ENCODE measurements at places on chromosomes 4 and X. TPM values are rescaled to one million over a fixed set of nuclear protein-coding genes. Genes with fewer than 3 reads are reported as not detected.

Gene SSX3
- not detected for total RNA-seq

- no peaks in the 10 kb centered on the region for H3K36me3 ChIP-seq
- H3K27me3 ChIP-seq: no peaks in the 10 kb centered on the region
- H3K27ac ChIP-seq: no peak overlapping the region
- no peak overlapping the region for H3K4me3 ChIP-seq
- no peak for DNase-seq
- H3K4me1 ChIP-seq: no peaks in the 10 kb centered on the region
These were observed 20.2 kb upstream of the RASGEF1B start for GRCh38 chr4:81491943-81492342.

GRCh38 chr4:57104706-57105560, 5.3 kb downstream of the IGFBP7 start:
- H3K27me3 ChIP-seq: peaks cover 34% of the 10 kb centered on the region
- H3K27ac ChIP-seq: no peak overlapping the region
- peaks cover 12% of the 10 kb centered on the region for H3K4me1 ChIP-seq
- no peaks in the 10 kb centered on the region for H3K36me3 ChIP-seq

- H3K36me3 ChIP-seq: peaks cover 3% of the 10 kb centered on the region
- DNase-seq: no peak
These were observed 97.3 kb upstream of the DDX3X start for GRCh38 chrX:41236629-41237028.

DNA sequence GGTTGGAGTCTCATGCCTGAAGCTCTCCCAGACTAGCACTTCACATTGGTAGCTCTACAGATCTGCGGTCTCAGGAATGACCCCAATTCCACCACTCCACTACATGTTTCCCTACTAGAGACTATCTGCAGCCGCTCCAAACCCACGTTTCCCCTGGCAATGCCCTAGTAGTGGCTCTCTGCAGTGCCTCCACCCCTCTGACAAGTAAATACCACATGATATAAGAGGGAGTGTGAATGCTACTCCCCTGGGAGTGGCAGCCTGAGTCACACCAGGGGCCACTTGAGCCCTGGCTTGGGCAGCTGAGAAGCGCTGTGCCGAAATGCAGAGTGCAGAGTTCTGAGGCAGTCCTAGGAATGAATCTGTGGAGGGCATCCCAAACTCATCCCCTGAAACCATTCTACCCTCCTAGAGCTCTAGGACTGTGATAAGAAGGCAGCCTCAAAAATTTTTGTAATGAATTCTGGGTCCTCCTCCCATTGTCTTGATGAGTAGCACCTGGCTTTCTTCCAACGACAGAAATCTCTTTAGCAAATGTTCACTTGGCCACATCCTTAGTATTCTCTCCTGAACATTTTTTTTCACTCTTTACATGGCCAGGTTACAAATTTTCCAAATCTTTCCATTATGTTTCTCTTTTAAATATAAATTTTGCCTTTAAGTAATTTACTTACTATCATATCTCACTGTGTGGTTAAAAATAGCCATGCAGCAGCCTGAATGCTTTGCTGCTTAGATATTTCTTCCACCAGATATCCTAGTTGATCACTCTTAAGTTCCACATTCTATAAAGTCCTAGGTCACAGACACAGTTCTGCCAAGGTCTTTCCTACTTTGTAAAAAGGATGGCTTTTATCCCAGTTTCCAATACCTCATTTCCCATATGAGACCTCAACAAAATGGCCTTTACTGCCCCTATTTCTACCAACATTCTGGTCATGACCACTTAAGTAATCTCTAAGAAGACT, 160.2 kb upstream of the CPEB2 start:
- DNase-seq: no peak
- H3K27me3 ChIP-seq: no peaks in the 10 kb centered on the region
- no peak overlapping the region for H3K27ac ChIP-seq
- H3K4me1 ChIP-seq: no peaks in the 10 kb centered on the region

GRCh38 chrX:40105835-40106675, 8.3 kb upstream of the BCOR start:
- peaks cover 58% of the 10 kb centered on the region for H3K27me3 ChIP-seq
- no peaks in the 10 kb centered on the region for H3K36me3 ChIP-seq
- peaks cover 45% of the 10 kb centered on the region for H3K4me1 ChIP-seq
- H3K27ac ChIP-seq: no peak overlapping the region
- peak overlapping the region; percentile 73 for H3K4me3 ChIP-seq
- peak; percentile 88 for DNase-seq

Gene OPRPN
- not detected for total RNA-seq

Gene SSX1
- not detected for total RNA-seq

Gene SH3RF1
- total RNA-seq: 14.1 TPM
